Fibroblast of pulmonary artery (primary cell): ENCODE measurements at places on chromosomes 12 and 14.
A peak's percentile ranks its signal among the peaks of the same experiment; 100 is the strongest.

DNA sequence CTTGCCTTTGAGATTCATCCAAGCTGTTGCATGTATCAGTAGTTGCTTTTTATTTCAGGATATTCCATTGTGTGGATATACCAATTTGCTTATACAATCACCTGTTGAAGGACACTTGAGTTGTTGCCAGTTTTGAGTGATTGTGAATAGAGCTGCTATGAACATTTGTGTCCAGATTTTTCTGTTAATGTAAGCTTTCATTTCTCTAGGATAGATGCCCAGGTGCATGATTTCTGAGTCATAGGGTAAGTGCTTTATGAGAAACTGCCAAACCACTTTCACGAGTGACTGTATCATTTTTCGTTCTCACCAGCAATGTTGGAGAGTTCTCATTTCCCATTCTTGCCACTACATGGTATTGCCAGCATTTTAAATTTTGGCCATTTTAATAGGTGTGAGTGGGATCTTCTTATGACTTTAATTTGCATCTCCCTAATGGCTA lies 434.6 kb upstream of the RGS6 start:
- DNase-seq = peak; percentile 44

- no peak for DNase-seq
Measured at GRCh38 chr12:5204271-5204670, 160.6 kb downstream of the KCNA5 start.

DNA sequence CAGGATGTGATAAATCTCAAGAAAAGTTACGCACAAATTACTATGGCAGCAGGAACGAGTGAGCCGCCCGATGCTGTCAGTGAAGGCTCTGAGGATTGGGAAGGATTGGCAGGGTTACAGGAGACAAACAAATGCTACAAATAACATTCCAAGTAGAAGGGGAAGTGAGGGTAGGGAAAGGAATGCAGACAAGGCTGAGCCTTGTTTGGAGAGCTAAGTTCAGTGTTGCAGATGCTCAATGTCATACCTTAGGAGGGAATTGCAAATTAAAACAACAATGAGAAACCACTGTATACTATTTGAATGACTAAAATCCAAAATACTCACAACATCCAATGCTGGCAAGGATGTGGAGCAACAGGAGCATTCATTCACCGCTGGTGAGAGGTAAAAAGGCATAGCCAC lies 1.3 kb downstream of the CLEC9A start:
- peak; percentile 91 for DNase-seq

DNA sequence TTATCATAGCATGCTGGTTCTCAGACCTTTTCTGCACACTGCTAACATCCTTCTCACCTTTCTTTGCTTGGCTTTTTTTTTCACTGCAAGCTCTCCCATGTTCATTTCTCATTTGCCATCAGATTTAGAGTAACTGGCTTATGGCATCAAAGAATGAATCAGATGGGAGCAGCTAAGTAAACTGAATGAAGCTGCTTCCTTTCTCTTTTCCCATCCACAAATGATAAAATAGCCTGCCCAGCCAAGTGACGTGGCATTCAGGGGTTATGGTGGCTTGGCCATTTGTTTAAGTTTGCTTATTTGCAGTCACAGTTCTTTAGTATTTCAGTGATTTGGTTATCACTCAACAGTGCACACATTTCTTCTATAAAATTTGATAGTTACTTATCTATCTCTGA lies 708.6 kb downstream of the DIO2 start:
- DNase-seq = no peak

GRCh38 chr12:57724936-57725740 lies 13.4 kb downstream of the AGAP2 start:
- DNase-seq = no peak

DNA sequence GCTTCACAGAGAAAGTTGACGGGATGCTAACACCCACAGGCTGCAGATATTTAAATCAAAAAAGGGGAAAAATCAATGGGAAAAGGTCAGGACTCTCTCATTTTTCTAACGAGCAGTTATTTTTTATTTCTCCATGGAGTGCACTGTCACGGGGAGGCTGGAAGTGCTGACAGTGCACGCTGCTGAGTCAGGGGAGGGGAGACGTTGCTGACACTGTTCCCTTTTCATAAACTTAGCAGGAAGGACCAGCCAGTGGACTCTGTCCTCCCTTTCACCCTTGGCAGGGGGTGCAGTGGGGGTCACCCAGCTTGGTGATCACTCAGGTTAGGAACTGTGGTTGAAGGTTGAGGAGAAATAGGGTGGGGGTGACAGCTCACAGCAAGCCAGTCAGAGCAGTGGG lies 65.6 kb upstream of the FUT8 start:
- DNase-seq = no peak

- peak; percentile 67 for DNase-seq
Measured at GRCh38 chr14:94584591-94585280, 3.5 kb downstream of the SERPINA5 start.

GRCh38 chr12:132208153-132208823 lies 64.0 kb downstream of the NOC4L start:
- no peak for DNase-seq

DNA sequence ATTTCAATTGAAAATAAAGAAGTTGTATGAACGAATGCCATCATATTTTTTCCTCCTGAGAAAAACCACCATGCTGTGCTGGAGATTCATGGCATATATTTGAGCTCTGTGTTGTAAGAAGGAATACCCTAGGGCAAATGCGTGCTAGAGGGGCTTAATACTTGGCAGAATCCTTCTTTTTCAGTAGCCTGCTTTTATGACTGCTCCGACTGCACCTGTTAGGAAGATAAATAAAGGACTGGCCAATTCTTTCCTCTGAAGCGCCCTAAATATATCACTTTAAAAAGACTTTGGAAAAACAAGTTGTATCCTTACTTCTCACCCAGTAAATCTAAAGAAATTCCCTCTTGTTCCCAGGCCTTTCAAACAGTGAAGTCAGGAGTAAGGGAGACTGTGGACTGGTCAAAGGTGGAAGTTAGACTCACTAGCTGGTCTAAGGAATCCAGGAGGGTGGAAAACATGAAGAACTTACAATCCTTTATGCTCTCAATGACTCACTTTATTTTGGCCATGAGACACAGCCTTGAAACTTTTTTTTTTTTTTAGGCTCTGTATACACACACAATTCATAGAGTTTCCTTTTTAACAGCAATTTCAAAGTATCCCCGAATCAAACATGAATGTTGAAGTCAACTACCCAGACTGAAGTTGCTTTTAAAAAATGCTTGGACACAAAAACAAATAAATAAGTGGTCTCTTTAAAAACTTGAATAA lies 5.2 kb downstream of the MYBPC1 start:
- DNase-seq = no peak

- no peak for DNase-seq
Measured at GRCh38 chr12:46499901-46500300, 127.3 kb upstream of the SLC38A2 start.

DNA sequence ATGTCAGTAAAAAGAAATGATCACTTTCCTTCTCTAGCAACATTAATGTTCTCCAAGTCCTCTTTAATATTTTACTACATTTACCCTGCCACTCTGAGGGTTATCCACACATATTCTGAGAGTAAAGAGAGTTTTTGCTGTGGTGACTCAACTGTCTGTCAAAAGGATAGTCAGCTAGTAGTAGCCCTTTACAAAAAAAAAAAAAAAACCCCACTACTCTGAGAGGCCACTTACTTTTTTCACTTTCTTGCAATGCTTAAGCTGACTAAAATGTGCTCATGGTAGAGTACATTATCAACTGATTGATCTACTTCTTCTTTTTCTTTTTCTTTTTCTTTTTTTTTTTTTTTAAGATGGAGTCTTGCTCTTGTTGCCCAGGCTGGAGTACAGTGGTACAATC lies 27.6 kb upstream of the PPM1A start:
- no peak for DNase-seq

DNA sequence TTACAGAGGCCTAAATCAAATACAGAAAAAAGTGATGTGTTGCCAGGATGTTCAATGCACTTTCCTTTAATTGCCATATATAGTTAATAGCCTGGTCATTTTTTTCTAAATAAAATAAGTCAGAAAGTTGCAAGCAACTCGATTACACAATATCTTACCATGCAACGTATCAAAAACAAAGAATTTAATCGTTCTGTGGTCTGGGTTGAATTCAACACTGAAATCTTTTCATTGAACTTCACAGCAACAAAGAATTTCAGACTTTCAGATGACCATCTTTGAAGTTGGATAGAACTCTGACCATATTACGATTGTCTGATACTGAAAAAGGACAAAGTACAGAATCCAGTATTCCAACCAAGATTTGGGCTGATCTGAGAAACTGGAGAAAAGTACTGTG lies 231.9 kb downstream of the SLC25A21 start:
- peak; percentile 4 for DNase-seq

DNA sequence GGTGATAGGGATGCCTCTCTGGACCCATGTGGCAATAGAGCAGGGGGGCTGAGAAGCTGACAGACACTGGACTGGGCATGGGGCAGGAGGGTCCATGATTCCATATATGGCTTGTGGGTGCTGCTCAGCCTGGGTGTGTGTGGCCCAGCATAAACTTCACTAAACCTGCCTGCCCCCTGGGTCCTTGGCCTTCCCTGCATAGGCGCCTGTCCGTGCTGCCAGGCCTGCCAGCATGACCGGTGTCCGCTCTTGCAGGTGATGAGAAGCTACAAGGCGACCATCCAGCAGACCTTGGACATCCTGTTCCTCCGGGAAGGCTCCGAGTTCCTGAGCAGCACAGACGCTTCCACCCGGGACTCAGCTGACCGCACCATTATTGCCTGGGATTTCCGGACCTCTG lies 61.6 kb downstream of the BEGAIN start:
- no peak for DNase-seq

GRCh38 chr14:92437729-92438285 lies 75.8 kb upstream of the RIN3 start:
- no peak for DNase-seq

DNA sequence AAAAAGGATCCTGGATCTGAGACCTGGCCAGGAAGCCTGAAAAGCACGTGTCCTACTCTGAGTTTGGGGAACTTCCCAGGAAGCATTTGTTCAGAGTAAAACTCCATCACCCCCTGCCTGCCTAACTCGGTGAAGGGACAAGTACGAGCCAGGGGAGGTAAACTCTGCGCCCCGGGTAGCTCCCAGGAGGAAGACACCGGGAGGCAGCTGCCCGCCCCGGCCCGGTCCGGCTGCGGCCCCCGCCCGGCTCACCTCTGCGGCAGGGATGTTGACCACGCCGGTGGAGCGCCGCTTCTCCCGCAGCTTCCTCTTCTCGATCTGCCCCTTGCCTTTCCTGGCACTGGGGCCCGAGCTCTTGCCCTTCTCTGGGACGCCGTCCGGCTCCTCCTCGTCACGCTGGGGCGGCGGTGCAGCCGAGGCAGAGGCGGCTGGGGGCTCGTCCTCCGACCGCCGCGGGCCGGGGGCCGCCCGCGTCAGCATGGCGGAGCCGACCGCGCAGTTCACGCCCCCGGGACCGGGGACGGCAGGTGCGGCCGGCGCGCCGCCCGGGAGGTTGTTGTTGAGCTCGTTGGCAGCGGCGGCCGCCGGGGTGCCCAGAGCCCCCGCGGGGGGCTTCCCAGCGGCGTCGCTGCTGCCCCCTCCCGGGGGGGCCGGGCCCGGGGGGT lies 1.2 kb downstream of the PAWR start:
- peak; percentile 63 for DNase-seq

DNA sequence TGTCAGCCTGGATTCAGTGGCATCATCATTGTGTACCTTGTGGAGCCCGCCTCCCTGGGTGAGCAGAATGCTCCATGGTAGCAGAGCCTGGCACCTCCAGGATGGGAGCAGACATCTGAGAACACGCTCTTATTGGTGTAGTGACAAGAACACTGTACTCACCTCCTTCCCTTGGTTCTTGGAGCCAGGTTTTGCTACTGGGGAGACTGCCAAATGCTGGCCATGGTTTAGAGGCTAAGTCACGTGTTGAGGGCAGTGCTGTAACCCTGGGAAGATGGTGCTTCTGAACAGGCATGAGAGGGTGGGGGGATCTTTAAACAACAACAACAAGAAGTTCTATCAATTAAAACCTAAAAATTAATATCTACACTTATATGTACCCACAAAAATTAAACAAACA lies 47.6 kb upstream of the ASPG start:
- no peak for DNase-seq

GRCh38 chr14:32939254-32940065 lies 781 bp downstream of the NPAS3 start:
- DNase-seq = peak; percentile 77

- DNase-seq = no peak
Measured at GRCh38 chr12:55448825-55449224, 4.9 kb downstream of the OR6C2 start.

GRCh38 chr12:42010257-42010656 lies 134.4 kb downstream of the GXYLT1 start:
- DNase-seq = no peak

DNA sequence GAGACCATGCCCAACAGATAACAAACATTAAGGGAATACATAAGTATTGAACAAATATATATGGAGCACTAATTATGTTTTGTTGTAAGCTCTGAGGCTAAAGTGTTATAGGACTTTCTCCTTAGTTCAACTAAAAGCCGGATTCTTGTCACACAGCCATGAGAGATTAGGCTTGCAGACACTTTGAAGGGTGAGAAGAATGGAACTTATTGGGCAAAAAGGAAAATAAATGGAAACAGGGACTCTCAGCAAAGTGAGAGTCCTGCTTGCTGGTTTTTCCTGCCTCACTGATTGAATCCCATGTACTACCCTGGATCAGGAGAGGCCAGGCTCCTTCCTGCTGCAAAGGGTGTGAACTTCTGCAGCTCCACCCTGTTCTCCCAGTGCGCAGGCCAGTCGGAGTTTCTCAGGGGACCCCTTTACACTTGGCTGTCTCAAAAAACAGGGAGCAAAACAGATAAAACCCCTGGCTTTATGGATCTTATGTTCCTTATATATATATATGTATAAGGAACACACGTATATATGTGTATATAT lies 77.1 kb upstream of the FUT8 start:
- DNase-seq = no peak

DNA sequence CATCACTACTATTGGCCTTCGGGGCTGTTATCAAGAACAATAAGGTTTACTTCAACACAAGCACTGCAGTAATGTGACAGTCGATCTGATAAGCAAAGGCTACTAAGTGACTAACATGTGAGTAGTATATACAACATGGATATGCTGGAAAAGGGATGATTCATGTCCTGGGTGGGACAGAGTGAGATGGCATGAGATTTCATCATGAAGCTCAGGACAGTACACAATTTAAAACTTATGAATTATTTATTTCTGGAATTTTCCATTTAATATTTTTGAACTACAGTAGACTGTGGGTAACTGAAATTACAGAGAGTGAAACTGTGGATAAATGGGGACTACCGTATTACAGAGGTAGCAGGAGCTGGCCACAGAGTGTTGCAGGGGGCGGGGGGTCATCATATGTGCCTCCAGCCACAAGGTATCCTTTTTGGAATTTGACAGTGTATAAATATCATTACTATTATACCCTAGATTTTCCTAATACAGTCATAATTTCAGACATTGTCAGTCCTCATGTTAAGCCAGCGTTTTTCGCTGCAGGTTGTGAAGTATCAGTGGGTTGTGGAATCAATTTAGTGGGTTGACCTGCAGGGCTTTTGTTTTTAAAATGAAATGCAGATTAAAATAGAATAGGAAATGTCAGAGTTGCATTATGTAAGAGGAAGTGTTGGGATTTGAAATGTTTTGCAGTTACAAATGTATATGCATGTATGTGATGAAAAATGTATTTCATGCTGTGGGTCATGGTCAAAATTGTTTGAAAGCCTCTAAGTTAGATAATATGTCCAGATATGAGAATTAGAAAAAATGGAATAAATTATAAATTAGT lies 148.0 kb upstream of the NUDT4 start:
- DNase-seq = peak; percentile 90

- DNase-seq = peak; percentile 8
Measured at GRCh38 chr12:30989754-30990153, 63.2 kb downstream of the TSPAN11 start.
